Hematopoietic multipotent progenitor cell treated with erythropoietin and hydrocortisone succinate and interleukin-3 and kit ligand, for 8 days (in vitro differentiated cells): ENCODE measurements at places on chromosomes 2 and 18.

DNA sequence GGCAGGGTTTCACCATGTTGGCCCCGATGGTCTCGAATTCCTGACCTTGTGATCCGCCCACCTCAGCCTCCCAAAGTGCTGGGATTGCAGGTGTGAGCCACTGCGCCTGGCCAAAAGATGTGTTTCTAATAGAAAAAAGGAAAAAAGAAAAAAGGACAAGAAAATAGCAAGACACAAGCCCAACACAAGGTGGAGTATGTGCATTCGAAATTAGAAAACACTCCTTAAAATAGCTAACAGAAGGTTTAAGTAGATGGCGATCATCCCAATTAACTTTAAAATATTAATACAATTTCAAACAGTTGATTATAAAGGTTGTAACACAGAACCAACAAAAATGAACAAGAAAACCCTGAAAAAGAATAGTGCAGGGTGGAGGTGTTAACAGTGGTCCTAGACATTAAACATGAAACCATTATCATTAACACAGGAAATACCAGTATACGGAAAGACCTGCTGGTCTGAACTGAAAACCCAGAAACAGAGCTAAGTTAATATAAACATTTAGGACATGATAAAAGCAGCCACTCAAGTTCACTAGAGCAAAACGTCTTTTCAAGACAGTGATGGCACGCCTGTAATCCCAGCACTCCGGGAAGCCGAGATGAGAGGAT is 57.9 kb downstream of the HDLBP start:
- no peak for DNase-seq

DNA sequence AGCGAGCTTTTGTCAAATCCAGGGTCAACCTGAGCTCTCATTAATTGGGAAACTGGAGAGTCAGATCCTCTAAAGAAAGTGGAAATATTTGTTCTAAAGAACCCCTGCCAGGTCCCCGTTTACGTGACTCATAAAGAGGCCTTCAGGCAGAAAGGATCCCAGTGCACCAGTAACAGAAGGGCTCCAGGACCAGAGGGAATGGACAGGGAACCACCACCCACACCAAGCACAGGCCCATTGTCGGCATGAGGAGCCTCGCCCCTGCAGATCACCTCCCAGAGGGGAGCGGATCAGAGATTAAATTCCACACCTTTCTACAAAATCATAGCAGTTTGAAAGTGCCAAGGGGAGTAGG is 16.4 kb upstream of the C1QL2 start:
- peak; percentile 12 for DNase-seq

- no peak for DNase-seq
Measured at GRCh38 chr18:37582261-37582660, 16.7 kb upstream of the CELF4 start.

- DNase-seq, result no peak
Measured at GRCh38 chr18:47448956-47449355, 197.5 kb upstream of the SKOR2 start.

- peak; percentile 46 for DNase-seq
Measured at GRCh38 chr18:64037812-64038414, 68.0 kb downstream of the SERPINB8 start.

DNA sequence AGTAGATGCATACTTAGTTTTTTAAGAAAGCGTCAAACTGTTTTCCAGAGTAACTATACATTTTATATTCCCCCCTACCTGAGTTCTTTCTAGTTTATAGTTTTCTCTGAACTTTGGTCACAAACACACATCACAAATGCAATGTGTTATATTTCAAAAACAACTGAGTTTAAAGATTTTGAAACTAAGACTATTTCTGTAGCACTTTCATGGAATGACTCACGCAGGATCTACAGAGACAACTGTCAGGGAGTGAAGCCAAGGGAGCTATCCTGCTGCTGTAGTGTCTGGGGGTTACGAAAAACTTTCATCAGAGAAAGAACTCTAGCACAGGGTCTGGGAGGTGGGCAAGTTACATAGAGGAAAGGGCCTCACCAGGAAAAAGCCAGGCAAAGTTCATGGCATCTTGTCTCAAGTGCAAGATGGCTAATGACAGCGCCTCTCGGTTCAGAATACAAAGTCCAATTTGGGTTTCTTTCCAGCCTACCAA is 66.8 kb downstream of the UXS1 start:
- DNase-seq, result no peak

- no peak for DNase-seq
Measured at GRCh38 chr2:179237209-179237946, 27.3 kb downstream of the SESTD1 start.

DNA sequence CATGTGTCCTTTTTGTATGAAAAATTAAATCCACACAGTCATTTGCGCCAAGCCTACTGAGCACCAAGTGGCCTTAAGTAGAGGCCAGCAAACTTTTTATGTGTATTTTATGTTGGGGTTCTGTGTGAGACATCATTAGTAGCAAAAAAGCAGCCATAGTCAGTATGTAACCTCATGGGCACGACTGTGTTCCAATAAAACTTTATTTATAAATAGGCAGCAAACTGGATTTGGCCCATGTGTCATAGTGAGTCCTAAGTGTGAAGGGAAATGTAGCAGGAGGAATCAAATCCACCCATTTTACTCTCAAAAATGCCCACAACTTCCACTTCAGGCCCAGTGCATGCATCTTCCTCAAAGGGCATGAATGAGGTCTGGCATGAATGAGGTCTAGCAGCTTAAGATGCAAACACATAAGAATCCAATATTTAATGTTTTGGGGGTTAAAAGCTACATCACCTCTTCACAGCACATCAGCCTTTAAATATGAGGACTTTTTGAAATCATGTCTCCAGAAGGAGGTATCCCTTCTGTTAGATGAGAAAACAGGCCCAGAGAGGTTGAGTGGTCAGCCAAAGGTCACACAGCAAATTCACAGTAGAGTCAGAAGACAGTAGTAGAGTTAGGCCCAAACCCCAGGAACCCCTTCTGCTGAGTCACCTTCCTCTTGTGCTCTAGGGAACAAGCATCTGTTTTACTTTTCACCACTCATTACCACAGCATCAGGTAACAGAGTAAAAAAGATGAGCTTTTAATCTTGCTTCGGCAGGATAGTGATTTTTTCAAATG is 45.6 kb downstream of the MREG start:
- DNase-seq, result no peak

DNA sequence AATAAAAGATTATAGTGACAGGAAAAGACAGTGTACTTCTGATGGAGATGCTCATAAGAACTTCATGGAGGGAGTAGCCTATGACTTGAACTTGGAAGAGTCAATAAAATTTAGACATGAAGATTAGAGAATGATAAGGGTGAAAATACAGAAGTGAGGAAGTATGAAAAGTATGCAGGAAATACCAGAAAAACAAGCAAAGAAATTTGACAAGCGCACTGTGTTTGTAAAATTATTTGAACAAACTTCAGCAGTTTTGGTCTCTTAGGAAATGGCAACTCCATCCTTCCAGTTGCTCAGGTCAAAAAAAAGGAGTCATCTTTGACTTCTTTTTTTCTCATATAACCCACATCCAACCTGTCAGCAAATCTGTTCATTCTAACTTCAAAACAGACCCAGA is 864.0 kb upstream of the ZEB2 start:
- no peak for DNase-seq

DNA sequence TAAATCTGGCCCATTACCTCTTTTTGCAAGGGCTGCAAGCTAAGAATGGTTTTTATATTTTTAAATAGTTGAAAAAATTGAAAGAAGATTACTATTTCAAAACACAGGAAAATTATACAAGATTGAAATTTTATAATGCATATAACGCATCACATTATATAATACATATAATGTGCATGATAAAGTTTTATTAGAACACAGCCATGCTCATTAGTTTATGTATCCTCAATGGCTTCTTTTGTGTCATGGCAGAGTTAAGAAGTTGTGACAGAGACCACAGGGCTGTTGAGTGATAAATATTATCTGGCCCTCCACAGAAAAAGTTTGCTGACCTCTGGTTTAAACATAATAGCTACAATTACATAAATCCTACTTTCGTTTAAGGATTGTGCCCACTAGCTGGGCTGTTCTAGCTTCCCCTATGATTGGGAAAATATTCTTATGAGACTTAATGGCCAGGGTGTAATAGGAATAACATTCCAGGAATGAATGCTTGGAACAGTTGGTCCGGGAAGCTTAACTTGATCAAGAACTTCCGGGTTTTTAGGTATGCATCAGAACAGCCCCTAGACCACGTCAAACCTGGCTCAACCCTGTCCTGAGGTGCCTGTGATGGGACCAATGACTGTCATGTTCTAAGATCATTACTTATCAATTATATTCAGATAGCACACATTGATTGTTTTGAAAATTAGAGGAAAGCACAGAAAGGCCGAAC is 98.7 kb upstream of the LPIN2 start:
- no peak for DNase-seq

GRCh38 chr2:236527159-236527630 is 42.4 kb upstream of the ACKR3 start:
- DNase-seq, result no peak

GRCh38 chr18:49901862-49902340 is 88.6 kb upstream of the ACAA2 start:
- DNase-seq, result no peak

DNA sequence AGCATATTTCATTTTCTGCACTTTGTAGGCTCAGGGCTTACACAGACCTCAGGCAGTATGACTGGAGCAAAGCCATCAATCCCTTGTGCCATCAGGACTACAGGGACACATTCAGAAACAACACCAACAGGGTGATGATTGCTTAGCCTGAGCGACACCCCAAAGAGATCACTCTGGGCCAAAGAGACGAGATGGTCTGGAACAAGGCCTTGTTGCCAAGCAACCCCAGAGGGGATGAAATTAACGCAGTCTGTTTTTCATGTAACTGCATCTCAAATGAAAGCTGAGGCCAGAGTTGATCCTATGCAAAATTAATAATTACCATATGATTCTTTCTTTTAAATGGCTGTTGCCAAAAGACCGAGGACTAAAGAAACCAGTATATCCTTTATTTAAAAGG is 20.2 kb upstream of the B3GNT2 start:
- no peak for DNase-seq

DNA sequence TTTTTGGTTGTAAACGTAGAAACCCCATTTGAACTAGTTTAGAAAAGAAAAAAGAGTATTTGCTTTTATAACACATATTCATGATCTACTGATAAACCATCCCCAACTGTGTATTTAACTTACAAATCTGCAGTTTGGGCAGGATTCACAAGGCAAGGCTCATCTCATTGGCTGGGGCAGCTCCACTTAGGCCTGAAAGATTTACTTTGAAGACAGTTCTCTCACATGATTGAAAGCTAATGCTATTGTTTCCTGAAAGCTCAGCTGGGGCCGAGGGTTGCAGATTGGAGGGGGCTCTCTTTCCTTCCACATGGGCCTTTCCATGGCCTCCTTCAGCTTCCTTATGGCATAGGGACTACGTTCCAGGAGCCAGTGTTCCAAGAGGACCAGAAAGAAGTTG is 47.4 kb downstream of the ARHGAP15 start:
- no peak for DNase-seq

- no peak for DNase-seq
Measured at GRCh38 chr2:217941886-217942728, 60.7 kb downstream of the TNS1 start.

DNA sequence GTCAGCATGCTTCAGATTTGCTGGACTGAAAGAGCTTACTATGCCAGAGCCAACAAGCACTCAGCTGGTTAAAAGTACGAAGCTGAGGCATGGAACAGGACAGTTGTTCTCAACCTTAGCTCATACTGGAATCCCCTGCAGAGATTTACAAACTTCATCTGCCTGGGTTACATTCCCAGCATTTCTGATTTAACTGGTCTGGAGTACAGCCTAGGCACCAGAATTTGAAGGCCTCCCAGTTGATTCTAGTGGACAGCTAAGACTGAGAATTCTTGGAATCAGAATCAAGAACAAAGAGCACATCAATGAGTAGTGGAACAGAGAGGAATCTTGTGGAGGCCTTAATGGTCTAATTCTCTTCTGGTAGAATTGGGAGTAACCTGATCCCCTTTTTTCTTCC is 298.2 kb upstream of the NXPH2 start:
- DNase-seq, result no peak

DNA sequence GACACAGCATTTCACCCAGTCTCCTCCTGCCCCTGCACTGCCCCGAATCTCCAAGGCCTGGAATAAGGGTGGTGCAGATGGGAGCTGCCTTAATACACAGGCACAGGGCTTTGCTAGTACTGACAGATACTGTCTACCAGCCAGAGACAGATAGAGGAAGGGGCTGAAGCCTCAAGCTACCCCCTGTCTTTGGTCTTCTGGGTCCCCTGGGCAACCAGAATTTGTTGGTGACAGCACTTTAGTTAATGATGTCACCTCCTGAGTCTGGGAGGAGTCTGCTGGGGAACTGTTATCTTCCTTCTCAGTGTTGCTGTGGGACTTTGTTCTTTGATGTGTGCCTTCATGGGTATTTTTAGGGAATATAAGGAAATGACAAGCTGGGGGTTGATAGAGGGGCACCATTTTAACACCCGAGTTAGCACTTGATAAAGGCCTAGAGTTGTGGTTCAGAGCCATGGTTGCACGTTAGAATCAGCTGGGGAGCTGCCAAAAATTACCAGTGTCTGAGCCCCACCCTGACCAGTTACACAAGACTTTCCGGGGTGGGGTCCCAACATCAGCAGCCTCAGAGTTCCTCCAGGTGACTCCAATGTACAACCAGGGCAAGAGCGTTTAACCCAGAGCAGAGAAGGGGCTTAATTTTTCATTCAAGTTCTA is 136.8 kb downstream of the SMAD7 start:
- peak; percentile 97 for DNase-seq

GRCh38 chr2:138548796-138549195 is 47.2 kb downstream of the SPOPL start:
- DNase-seq, result no peak
